ENCODE measurements at places on chromosomes 11 and 22.

GRCh38 chr22:32058656-32059260, 15.7 kb downstream of the SLC5A1 start:
- no peak for DNase-seq

DNA sequence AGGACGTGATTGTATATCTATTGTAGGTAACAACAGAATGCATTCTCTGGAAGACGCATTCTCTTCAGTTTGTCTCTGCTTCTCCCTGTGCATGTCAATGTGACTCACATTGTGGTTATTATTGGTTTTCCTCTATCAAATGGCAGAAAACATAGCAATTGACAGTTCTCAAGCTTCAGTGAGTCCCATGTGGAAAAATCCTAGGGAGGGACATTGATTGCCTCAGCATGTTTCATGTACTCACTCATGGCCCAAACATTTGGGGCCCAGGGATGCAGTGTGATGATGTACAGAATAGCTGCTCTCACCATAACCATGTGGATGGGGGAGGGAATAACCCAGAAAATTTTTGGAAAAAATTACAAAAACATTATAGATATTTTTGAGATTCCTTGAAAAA, 9.3 kb upstream of the ARL14EP start:
- DNase-seq, result no peak

GRCh38 chr22:17958166-17958565, 66.2 kb downstream of the MICAL3 start:
- DNase-seq, result no peak

DNA sequence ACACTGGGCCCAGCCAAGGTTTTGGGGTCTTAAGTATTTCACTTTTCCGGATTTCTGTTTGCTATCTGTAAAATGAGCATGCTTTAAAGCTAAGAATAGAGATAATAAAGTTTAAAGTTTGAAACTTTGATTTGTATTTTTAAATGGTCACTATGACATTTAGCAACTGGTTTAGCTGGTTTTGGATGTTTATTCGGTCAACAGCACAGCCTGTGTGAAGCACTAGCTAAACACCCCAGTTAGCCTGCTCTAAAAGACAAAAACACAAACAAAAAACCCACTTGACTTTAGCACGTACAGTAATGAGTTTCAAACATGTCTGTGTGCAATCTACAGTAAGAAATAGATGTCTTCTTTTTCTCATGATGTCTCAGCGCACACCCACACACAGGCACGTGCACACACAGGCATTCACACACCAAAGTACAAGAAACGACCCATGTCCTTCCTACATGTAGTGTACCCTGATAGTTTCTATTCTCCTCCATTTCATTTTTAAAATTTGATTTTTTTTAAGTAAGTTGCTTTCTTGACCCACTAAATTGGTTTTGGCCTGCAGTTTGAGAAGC, 29.4 kb downstream of the SLC1A2 start:
- DNase-seq, result no peak

DNA sequence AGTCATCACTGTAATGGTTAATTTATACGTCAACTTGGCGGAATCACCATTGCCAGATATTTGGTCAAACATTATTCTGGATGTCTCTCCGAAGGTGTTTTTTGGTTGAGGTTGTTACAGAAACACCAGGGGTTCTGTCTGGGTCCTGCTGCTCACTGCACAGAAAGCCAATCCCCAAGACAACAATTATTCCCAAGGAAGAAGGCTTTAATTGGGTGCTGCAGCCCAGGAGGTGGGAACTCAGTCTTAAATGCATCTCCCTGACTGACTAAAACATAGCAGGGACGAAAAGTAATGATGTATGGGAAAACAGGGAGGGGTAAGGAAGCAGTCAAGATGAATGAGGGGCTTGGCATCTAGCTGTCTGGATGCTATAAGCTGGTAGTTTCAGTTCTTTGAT, 331.3 kb downstream of the TBC1D22A start:
- DNase-seq, result no peak

GRCh38 chr11:102473543-102473942, 21.0 kb upstream of the TMEM123 start:
- no peak for DNase-seq
